Fibroblast of gingiva (primary cell): ENCODE measurements at places on chromosomes 6 and 20.

GRCh38 chr6:39859025-39859424 is 66.8 kb downstream of the DAAM2 start:
- DNase-seq, result no peak

GRCh38 chr6:133046576-133046975 is 194.6 kb upstream of the EYA4 start:
- DNase-seq, result no peak

GRCh38 chr6:79313254-79313653 is 78.8 kb upstream of the HMGN3 start:
- no peak for DNase-seq

DNA sequence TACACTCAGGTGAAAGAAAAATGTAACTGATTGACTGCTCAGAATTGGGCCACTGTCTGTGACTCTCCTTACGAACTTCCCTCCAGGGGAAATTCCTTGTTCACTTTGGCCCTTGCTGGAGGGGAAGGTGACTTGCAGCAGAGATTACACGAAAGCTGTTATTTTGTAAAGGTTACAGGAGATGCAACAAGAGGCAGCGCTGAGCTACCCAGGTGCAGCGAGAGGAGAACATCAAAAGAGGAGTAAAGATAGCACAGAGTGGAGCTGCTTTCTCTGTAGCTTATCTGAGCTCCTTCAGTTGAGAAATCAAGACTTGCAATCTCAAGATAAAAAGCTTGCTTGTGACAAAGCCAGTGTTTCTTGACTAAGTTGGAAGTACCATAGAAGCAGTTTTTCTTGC is 144.6 kb downstream of the ARHGAP18 start:
- no peak for DNase-seq

GRCh38 chr6:135675862-135676261 is 175.6 kb upstream of the PDE7B start:
- DNase-seq, result no peak

DNA sequence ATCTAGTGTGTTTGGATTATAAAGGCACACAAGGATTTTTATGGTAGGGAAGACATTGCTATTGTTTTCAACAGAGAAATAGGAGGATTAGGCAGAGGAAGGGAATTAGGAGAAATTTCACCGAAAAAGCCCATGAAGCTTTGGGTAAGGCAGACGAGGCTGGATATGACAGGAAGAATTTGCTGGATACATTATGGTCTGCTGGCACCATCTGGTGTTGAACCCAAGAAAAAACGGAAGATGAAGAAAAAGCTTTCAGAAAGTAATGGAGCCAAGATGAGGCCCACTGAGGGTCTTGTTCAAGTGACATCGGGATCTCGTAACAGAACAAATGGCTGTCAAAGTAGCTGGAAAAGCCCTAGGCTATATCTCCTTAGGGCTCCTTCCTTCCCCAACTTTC is 56.5 kb downstream of the OR2J2 start:
- DNase-seq, result no peak

DNA sequence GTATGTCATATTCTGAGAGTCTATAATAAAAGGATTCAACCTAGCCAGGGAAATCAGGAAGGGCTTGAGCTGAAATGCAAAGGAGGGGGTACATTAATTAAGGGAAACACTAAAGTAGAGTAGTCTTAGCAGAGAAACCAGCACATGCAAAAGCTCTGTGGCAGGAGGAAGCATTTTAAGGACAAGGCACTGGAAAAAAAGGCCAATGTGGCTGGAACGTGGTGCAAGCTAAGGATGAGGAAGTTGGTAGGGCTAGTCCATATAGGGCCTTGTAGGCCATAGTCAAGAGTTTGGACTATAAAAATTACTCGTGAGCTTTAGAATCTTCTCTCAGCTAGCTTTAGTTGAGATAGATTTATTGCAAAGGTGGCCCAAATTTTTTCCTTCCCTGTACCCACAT is 75.2 kb upstream of the TOP1 start:
- no peak for DNase-seq

- DNase-seq, result peak; percentile 60
Measured at GRCh38 chr6:30915591-30915946, 1.5 kb downstream of the VARS2 start.

DNA sequence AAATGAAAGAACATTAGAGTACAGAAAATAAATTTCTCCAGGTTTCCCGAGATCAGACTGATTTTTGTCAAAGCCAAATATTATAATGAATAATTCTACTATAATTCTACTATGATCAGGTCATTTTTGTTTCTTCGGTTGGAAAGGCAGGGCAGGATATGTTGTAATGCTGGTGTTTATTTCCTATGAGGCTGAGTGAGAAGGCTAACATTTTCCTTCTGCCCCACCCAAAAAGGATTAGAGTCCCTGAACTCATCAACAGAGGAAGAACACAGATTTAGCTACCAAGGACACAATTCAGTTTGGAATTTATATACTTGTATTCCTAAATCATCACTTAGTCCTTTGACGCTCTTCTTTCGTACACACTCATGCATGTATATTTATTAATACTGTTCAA is 318.9 kb downstream of the SYNE1 start:
- no peak for DNase-seq

DNA sequence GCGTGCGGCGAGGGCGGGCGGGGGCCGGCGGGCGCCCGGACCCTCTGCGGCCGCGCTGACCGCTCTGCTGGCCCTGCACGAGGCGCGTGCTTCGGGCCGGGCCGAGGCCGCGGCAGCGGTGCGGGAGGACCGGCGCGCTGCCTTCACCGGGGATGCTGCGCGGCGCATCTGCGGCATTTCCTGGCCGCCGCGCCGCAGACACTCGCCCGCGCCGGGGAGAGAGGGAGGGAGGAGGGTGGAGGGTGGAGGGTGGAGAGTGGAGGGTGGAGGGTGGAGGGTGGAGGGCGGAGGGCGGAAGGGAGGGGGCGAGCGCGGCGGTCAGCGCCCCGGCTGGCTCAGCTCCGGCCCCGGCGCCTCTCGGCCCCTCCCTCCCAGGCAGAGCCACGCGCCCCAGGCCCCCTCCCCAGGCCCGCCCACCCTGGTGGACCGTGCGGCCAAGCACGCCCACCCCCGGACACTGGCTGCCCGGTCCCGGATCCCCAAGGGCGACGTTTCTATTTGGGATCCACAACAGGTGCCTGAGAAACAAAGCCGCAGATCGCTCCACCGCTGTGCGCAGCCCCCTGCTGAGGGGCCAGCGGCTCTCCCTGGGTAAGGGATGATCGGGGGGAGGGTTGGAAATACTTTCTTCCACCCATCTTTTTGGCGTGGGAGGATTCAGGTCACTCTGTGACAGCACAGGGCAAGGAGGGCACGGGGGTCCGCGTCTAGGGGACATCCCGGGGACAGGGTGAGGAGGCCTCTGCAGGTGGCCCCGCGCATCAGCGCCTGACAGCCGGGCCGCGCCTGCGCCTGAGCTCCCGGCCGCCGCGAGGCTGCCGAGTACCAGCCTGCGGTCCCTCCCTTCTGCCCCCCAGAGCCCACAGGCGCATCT is 111.2 kb upstream of the BEND6 start:
- DNase-seq, result peak; percentile 80

DNA sequence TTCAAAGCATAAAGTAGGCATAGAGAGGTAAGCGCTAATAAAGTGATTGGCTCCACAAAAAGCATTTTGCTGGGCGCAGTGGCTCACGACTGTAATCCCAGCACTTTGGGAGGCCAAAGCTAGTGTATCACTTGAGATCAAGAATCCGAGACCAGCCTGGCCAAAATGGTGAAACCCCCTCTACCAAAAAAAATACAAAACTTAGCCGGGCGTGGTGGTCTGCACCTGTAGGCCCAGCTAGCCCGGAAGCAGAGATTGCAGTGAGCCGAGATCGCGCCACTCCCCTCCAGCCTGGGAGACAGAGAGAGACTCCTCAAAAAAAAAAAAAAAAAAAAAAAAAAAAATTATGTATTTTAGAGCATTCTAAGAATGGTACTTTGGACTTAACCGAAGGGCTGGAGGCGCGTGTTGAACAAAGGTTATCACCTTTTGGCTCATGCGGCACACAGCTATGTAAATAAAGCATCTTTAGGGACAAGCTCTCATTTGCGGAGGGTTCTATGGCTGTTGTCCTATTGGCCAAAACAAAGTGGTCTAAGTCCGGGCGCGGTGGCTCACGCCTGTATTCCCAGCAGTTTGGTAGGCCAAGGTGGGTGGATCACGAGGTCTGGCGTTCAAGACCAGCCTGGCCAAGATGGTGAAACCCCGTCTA is 17.4 kb downstream of the HFE start:
- DNase-seq, result no peak

- DNase-seq, result peak; percentile 93
Measured at GRCh38 chr6:149026530-149026942, 279.7 kb downstream of the UST start.

DNA sequence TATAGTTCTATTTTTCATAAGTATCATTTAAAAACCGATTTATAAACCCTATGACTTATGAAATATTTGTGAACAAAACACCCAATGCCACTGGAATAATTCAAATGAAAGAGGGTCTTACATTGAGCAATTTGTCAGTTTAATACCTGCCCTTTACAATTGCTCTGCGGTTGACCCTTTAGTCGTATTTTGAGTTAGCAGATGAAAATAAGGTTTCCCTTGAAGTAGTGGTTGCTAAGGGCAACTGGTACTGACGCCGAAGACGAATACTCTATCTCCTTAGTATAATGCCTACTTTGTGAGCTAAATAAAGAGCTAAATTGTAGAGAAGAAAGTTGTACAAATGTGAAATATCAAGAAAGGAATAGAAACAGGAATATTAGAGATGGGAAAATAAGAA is 69.4 kb downstream of the KCNQ5 start:
- DNase-seq, result no peak

GRCh38 chr20:16701296-16701695 is 28.5 kb upstream of the SNRPB2 start:
- DNase-seq, result no peak

DNA sequence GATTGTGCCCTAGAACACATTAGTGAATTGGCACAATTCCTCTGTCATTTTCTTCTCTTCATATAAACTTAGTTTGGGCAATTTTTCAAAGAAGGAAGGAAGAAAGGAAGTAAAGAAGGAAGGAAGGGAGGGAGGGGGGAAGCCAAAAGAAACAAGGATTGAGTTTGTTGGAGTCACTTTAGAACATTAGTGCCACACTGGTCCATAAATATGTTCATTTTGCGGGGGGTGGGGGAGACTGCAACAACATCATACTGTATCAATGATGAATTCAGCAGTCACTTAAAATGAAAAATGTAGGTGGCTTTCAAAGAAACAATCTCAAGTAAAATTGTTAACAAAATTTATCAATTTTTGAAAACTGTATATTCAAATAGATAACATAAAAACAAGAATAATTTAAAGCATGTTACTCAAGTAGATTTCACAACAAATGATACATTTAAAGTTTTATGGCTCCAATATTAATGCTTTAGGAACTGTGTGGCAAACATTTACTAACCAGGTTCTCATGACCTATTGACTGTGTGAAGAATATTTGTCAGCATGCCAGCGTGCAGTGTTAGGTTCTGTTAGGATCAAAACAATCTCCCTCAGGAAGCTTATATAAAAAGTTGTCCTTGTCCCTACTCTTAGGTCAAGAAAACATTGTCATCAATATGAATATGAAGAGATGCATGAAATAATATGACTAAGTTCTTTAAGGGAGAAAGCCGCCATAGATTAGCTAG is 208.1 kb upstream of the AGPAT4 start:
- DNase-seq, result no peak
